ENCODE measurements at places on chromosomes 3 and 15. TPM values are rescaled to one million over a fixed set of nuclear protein-coding genes. Genes with fewer than 3 reads are reported as not detected.

Gene RTP3
- not detected for total RNA-seq

Gene CNTN3
- 3.4 TPM for total RNA-seq

Gene DZIP1L
- 26.0 TPM for total RNA-seq

Gene CISH
- 0.53 TPM for total RNA-seq

Gene SLC51A
- total RNA-seq, result not detected

Gene CASR
- not detected for total RNA-seq

Gene PP2D1
- total RNA-seq, result not detected

Gene SLC30A4
- total RNA-seq, result 15.0 TPM

Gene LRCH3
- 50.7 TPM for total RNA-seq

Gene GALNT15
- 11.5 TPM for total RNA-seq

Gene XIRP1
- total RNA-seq, result not detected

Gene RBMS3
- total RNA-seq, result 93.7 TPM

Gene HEG1
- total RNA-seq, result 81.5 TPM

Gene TEX55
- not detected for total RNA-seq

Data from aortic smooth muscle cell (primary cell).